Pancreas (tissue), 10 donors: ENCODE measurements at places on chromosomes 7 and 10. TPM values are rescaled to one million over a fixed set of nuclear protein-coding genes. Genes with fewer than 3 reads are reported as not detected.
A peak's percentile ranks its signal among the peaks of the same experiment; 100 is the strongest.

DNA sequence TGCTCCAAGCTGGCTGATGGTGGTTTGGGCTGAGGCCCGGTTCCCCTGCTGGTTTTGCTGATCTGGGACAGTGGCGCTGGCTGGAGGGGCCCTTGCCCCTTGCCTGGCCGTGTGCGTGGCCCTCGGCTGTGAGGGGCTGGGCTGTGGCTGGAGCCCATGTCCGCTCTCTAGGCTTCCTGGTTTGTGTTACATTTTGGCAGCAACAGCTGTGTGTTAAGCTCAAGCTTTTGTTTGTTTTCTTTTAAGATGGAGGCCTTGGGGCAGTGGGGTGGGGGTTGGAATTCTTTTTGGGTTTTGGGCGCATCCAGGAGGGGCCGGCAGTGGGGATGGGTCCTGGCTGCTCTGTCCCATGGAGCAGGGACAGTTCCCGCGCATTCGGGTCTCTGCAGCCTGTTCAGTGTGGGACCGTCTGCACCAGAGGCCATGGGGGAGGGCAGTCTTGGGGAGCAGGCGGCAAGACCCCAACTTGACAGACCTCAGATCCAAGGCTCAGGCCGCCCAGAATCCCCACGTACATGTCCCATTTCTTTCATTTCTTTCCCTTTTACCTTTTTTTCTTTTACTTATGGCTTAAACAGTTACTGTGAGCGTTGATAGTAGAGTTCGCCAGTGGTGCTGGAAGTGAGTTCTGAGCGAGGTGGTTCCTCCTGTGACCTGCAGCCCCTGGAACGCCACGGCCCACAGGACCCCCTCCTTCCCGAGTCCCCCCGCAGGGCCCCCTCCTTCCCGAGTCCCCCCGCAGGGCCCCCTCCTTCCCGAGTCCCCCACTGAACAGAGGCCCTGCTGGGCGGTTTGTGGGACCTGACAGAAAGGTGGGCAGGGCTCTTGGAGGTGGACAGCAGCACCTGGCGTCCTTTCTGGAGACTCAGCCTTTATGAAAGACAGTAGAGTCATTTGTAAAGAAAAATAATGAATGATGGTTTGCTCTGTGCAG, 75.3 kb downstream of the INPP5A start:
- DNase-seq, result peak; percentile 17

DNA sequence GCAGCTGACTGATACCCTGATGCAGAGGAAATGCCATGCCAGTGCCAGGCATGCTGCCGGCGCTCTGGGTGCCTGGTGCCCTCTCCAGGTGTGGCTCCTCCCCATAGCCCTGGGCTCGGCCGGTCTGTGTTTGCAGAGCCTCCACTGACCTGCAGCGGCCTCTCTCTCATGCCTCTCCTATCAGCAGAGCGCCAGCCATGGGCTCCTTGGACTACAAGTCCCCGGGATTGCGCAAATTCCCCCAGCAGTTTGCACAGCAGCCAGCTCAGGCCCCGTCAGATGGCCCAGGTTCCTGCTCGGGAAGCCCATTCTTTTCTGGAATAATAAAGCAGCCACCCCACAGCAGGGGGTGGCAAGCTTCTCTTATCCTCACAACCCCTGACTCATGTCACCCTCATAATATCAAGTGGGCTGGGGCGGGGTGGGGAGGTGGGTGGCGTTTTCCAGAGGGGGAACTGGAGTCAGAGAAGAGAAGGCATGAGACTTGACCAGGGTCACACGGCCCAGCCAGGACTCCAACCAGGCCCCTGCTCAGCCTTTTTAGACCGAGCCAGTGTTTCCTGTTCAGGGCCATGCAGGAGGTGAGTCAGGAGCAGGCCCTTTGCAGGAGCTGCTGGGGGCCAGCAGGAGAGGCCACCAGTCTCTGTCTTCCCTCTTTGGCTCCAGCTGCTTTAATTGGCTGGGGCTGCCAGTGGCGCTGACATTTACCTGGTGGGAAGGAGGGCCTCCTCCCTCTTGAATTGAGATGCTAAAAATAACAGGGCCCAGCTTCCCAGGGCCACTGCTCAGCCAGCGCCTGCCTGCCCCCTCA, 58.6 kb downstream of the ZMIZ1 start:
- DNase-seq, result peak; percentile 96

SOSTDC1 gene
- total RNA-seq, result 0.12 TPM

DNA sequence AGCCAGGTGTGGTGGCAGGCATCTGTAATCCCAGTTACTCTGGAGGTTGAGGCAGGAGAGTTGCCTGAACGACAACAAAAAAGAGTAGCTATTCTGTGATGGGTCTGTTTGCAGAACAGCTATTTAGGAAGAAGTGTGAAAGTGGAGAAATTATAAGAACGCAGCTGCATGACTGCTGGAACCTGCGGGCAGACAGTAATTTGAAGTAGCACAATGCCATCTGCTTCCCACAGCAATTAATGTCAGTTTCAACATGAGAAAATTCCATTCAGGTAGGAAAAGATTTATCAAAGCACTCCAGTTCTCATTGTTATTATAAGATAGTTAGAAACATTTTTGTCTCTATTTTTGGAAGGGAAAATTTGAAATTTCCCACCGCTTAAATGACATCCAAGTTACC, 21.5 kb downstream of the LAMB1 start:
- no peak for DNase-seq

DNA sequence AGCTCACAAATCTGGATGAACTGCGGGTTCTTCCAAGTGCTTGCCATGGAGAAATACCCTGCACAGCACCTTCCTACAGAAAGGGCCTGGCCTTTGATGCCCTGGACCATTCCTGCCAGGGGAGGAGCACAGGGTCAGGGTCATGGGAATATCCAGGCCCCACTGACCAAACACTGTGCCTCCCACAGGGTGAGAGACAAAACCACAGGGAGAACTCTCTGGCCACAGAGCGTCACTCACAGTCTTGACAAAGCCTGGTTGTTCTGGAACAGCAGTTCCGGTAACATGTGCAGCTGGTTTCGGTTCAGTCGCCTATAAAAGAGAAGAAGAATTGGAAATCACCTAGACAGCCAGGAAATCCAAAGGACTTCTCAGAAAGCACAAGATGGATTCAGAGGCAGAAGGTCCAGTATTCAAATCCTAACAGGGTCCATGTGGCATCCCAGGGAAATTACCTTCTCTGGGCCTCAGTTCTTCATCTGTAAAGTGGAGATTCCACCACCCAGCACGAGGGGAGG, 28.1 kb downstream of the SLIT1 start:
- no peak for DNase-seq

DNA sequence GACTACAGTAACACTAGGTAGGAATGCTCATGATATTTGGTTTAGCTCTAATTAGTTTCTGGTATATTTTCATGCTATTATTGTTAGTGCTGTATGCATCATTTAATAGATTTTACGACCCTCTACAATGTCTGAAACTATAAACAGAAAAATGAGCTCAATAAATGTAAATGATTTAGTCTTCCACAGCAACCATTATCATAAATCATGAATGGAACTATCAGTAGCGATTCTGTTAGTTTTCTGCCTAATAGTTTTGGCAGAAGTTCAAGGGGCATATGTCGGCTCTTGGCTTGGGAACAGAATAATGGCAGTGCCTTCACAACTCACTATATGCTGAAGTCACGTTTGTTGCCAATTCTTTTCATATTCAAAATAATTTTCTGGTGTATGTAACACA, 494.8 kb downstream of the PARD3 start:
- no peak for DNase-seq

GRCh38 chr7:7641129-7641663, 644 bp downstream of the UMAD1 start:
- no peak for DNase-seq

DNA sequence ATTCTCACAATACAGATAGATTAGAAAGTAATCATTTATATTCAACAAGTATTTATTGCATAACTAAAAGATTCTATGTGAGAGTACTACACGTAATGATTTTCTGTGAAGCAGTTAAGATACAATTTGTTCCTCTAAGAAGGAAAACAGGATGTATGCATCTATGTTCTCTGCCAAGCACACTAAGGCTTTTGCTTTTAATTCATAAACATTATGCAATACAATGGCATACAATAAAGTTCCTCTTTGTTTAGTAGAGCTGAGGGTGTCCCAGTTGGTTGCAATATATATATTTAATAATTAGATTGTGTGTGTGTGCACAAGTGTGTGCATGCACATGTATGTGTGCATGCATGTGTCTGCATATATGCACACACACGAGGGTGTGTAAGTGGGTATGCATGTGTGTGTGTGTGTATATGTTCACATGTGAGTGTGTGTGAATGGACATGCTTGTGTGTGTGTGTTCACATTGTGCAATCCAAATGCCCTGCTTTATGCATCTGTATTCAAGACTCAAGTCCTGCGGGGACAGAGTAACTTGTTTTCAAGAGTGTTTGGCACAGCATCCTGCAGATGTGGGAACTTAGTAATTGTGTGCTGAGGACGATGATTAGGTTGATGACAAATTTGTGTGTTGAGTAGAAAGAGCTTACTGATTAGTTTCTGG, 481.5 kb upstream of the KLF6 start:
- no peak for DNase-seq

PLXNA4 gene
- total RNA-seq, result 0.60 TPM

DNA sequence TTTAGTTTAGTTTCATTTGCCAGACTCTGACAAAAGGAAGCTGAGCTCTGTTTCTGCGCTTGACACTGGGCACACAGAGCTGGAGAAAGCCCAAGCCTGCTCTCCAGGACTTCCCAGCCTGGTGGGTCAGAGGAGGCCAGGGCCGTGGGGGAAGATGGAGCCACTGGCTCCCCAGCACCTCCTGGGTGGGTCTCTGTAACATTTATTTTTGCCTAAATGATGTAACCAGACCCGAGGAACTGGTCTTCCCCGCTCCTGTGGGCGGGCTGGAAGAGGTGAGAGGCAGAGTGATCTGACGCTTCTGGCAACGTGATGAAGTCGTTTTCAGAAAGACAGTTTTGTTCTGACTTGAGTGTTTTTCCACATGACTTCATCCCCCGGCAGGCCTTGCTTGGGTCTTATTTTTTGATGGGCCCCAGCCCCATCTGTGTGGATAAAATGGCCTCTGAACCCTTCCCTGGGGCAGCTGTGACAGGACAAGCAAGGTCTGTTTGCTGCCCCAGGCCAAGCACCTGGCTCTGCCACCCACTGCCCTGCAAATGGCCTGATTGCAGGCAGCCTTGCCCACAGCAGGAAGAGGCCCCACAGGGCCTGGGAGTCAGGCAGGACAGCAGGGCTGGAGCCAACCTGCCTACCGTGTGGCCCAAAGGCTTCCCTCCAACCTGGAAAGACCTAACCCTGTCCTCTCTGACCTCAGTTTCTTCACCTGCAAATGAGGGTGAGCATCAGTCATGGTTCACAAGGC, 304.9 kb upstream of the ZMIZ1 start:
- no peak for DNase-seq

DNA sequence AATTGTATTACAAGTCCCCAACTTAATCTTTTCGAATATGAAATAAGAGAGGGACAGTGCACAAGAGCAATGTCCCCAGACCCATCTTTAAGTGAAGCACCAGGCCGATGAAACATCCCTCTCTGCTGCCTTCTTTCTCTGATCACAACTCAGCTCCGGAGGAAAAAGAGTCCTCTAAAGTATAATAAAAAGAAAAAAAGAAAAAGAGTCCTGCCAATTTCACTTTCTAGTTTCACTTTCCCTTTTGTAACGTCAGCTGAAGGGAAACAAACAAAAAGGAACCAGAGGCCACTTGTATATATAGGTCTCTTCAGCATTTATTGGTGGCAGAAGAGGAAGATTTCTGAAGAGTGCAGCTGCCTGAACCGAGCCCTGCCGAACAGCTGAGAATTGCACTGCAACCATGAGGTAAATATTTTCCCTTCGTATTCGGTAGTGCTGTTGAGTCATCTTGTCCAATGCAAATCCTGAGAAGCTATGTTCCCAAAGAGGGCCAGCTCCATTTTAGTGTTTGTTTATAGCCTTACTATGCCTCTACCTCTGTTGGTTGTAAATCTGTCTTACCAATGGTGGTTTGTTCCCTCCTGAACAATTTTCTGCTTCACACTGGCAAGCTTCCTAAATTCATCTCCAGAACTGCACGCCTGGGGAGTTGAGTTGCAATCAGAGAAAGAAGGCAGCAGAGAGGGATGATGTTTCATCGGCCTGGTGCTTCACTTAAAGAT, at the start of gene IFIT2:
IFIT2 (plus strand) TSS at position 326 of the 725 bp plus-strand sequence; CDS start at position 404, 78 bp downstream.
- no peak for DNase-seq

- peak; percentile 72 for DNase-seq
Observed at GRCh38 chr7:27172823-27173510, 1.2 kb downstream of the HOXA10 start.

ADAP1 gene
- 14.5 TPM for total RNA-seq

DNA sequence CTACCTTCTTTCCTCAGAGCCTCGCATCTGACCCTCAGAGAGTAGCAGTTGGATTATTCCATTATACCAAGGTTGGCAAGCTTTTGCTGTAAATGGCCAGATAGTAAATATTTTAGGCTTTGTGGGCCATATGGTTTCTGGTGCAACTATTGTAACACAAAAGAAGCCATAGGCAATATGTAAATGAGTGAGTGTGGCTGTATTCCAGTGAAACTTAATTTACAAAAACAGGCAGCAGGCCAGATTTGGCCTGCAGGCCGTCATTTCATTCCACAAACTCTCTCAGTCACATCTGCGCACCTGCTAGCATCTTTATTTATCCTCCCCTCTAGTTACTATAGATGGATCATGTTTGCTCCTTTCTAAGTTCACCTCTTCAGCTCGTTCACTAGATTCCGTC, 6.7 kb downstream of the ZNF518A start:
- DNase-seq, result no peak

DNA sequence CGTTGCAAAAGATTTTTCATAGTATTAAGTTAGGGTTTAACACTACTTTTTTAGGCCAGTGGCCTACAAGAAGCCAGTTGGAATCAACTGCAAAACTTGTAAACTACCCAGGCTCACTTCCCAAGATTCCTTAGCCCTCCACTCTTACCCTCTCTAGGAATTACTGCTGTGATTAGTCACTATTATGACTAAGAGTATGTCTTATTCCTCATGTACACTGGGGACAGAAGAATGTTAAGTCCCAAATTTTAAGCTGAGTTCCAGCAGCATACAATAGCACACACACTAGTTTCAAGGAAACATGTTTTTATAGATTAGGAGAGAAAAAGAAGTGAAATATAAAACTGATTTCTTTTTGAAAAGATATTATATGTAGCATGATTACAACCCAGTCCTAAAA, 42.8 kb downstream of the FBXL13 start:
- DNase-seq, result no peak

DNA sequence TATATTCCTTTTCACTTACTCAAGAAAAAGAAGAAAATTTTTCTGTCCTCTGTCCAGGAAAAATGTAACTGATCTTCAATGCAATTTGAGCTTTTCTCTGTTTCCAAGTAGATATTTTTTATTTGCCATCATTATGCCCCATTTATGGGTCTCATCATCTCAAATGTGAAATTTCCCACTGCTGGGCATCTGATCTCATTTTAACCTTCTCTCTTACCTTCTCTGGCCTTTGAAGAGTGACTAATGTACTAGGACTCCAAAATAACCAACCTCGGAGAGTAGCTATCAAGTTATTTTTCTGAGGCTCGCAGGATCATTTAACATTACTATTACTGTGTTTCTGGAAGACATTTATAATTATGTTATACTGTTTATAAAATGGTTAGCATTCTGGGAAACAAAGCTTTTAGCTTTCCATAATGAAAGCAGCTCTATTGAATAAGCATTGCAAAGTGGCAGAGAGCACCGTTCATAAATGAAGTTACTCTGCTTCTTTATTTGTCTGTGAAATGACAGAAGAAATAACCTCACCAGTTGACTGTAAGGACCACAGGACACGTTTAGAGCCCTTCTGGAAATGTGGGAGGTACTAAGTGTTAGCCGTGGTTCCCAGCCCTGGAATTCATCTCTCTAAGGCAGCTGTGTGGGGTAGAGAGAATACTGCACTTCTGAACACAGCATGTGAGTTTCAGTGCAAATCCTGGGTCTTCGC, 33.3 kb upstream of the NMT2 start:
- DNase-seq, result no peak
